ENCODE measurements at places on chromosomes 4 and X.

GRCh38 chr4:94354474-94354896 is 11.8 kb upstream of the HPGDS start:
- no peak for DNase-seq

GRCh38 chr4:47012676-47013075 is 18.7 kb upstream of the GABRB1 start:
- DNase-seq: no peak

- DNase-seq: no peak
Observed at GRCh38 chrX:154805696-154806091, 409 bp upstream of the MPP1 start.

- DNase-seq: no peak
Observed at GRCh38 chr4:6377626-6378492, 94.6 kb downstream of the PPP2R2C start.

DNA sequence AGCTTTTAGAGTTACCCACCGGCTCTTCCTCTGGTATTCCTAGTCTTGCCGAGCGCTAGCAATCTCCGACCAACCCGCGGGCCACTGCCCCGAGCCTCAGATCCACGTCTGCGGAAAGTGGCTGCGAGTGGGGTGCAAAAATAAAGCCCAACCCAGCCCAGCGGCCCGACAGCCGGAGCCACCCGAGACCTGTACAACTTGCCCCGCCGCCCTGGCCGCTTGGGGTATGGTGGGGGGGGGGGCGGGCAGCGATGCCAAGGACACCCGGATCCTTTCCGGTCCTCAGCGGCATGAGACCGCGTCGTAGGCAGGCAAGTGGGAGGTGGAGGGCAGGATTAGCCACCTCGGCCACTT is 1.6 kb downstream of the SLITRK4 start:
- no peak for DNase-seq

- no peak for DNase-seq
Observed at GRCh38 chr4:174281182-174281737, 2.2 kb downstream of the FBXO8 start.

DNA sequence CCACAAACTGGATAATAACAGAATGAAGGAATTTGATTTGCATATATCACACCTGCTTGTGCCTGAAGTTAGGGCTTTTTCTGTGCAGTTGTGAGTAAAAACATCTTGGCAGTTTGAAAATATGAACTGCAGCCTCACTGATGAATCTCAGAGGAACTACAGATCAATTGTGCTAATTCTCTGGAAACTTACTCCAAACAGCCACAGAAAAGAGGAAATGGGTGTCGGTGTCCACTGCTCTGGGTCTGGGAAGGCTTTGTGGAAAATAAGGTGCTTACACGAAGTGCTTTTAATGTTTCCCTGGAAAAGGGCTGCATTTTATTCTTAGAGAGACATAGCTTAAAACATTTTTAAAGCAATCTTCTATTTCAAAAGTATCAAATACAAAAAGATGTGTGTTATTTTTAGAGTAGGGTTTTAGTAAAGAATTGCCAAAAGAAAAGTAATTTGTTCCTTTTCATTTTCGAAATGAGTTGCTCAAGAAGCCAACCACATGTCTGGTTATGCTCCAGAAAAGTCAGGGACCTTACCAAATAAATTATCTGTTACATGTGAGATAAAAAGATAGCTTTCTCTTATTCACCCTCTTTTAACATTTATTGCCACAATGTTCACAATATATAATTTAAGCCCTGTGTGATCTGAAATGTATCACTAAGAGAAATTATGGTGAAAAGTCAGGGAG is 240.1 kb downstream of the FRAS1 start:
- no peak for DNase-seq

- DNase-seq: no peak
Observed at GRCh38 chr4:2251795-2252529, 9.9 kb downstream of the MXD4 start.

- peak; percentile 33 for DNase-seq
Observed at GRCh38 chrX:12955882-12956703, 18.8 kb upstream of the TMSB4X start.
